Putamen (tissue), 1 donor: ENCODE measurements at places on chromosomes 6 and 20.

DNA sequence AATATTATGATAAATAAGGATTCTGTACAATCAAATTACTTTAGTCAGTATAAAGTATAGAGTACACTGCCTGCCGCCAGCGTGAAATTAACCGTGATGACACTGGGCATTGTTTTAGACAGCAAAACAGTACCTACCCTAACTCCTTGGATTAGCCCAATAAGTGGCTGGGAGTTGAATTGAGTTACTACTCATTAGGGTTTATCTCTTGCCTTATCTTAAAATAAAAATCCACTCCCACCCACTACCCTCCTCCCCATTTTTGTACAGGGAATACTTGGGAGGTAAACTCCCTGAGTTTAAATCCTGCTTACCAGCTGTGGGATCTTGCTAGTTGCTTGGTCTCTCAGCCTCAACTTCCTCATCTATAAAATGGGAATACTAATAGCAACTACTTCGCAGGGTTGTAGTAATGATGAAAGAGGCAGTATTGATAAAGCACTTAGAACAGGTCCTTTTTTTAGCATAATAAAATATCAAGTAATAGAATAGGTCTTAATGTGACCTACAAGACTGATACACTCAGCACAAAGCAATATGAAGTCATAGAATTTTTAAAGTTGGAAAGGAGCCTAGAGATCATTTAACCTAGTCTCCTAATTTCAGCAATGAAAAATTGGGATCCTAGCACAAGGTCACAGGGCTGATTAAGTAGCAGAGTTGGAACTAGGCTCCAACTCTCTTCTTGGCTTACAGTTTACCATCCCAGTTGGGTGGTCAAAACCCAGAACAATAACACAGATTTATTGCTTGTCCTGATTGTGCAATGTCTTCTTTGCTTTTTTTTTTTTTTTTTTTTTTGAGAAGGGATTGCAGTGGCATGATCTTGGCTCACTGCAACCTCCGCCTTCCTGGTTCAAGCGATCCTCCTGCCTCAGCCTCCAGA lies 23.8 kb downstream of the PHACTR2 start:
- DNase-seq: no peak

- DNase-seq: no peak
Observed at GRCh38 chr6:130853555-130854183, 26.5 kb downstream of the SMLR1 start.

- DNase-seq: no peak
Observed at GRCh38 chr6:133689863-133690262, 199.1 kb upstream of the TCF21 start.

DNA sequence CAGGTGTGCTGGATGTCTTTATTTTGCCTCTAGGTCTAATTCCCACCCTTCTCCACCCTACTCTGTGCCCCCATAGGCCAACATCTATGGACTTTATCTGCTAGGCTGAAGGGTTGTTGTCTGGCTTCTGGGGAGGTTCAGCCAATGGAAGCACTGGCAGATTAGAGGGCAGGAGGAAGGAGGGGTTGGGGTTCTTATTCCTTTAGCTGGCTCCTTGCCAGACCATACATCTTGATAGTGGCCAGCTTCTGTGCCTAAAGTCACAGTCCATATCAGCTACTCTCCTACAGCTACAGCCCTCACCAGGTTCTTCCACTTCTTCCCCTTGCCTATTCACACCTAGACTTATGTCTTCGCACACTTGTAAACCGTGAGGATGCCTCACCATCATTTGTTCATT lies 41.1 kb downstream of the ROS1 start:
- no peak for DNase-seq

DNA sequence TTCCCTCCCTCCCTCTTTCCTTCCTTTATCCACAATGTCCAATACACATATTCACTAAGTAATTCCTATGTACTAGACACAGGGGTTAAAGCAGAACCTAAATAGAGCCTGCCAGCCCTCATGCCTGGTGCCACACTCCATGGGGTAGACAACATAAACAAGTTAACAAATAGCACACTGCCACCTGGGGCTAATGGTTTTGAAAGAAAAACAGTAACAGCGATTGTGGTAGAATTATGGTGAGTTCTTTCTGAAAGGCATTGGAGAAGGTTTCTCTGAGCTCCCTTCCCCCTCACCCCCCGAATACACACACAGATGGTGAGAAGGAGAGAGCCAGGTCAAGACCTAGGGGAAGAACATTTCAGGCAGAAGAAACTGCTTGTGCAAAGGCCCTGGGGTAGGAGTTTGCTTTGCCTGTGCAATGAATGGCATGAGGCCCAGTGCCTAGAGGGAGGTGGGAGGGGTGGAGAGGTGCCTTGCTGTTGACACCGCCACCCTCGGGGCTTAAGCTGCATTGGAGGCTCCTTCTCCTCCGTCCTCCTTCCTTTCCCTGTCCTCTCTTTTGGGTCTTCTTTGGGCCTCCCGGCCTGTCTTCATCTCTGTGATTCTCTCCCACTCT lies 502.4 kb upstream of the SULF2 start:
- no peak for DNase-seq

GRCh38 chr6:43740321-43740960 lies 29.6 kb upstream of the VEGFA start:
- no peak for DNase-seq
